ENCODE measurements at places on chromosomes 7 and 10.

GRCh38 chr7:24197852-24198251, 86.1 kb upstream of the NPY start:
- DNase-seq, result no peak

- no peak for DNase-seq
Observed at GRCh38 chr10:131871673-131872005, 29.2 kb upstream of the PPP2R2D start.

DNA sequence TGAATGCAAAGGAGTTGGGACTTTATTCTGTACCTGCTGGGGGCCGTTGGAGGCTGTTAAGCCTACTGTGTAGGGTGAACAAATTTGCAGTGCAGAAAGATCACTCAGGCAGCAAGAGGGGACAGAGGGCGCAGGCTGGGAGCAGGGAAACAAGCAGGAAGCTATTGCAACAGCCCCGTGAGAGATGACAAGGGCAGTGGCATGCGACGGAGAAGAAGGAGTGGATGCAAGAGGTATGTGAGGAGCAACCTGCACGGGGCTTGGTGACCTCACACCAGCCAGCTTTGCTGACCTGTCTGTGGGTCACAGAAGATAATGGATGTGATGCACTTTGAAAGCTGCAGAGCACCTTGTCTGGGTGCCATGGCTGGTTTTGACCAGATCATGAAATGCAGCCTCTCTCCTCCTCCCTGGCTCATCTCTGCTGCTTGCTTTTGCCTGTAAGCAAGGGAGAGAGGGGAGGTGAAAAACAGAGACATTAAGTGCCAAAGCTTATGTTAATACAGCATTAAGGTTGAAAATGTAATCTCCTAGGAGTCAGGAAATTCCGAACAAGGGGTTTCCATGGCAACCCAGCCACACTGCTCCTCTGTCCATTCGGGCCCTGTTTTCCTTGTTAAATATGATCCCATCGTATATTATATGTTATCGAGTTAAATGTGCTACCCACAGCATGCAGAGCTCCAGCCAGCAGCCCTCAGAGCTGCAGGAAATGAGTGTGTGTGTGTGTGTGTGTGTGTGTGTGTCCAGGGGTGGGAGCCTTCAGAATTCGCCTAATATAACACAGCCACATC, 314.3 kb upstream of the ZMIZ1 start:
- DNase-seq, result no peak

DNA sequence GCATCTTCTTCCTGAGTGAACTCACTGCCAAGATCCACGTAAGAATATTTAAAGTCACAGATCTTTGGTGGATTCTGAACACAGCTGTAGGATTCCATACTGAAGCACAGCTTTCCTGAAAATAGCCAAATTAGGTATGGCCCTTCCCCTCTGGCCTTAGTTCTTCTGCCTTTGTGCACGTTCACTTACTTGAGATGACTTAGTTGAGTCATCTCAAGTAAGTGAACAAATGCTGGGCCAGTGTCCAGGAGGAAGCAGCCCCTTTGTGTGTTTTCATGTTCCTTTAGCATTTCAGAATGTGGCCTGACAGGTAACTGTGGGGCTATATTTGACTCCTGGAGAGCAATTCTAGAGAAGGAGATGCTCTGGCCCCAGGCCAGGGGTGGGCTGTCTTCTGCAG, 51.5 kb downstream of the CCNY start:
- DNase-seq, result no peak

GRCh38 chr10:28307267-28307666, 4.4 kb upstream of the MPP7 start:
- DNase-seq, result no peak

- no peak for DNase-seq
Observed at GRCh38 chr7:146208492-146208891, 91.9 kb downstream of the CNTNAP2 start.

DNA sequence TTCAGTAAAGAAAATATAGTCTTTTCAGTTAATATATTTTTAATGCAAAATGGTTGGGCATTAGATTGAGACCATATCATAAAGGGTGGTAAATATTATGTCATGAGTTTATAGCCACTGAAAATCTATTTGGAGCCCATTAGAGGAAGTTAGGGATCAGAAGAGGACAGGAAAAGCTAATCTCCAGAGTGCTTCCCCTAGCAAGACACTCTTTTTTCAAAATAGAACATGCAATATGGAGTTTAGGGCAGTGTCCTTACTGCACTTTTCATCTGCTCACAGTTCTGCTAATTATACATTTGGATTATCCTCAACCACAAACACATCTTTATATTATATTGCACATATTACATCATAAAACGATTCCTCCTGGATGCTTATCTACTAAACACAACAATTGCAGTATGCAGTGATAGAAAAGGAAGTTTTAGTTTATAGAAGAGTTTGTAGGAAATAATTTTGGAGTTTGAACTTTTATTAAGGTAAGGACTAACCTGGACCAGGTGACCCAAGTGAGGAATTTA, 159.8 kb downstream of the PHF14 start:
- DNase-seq, result no peak

DNA sequence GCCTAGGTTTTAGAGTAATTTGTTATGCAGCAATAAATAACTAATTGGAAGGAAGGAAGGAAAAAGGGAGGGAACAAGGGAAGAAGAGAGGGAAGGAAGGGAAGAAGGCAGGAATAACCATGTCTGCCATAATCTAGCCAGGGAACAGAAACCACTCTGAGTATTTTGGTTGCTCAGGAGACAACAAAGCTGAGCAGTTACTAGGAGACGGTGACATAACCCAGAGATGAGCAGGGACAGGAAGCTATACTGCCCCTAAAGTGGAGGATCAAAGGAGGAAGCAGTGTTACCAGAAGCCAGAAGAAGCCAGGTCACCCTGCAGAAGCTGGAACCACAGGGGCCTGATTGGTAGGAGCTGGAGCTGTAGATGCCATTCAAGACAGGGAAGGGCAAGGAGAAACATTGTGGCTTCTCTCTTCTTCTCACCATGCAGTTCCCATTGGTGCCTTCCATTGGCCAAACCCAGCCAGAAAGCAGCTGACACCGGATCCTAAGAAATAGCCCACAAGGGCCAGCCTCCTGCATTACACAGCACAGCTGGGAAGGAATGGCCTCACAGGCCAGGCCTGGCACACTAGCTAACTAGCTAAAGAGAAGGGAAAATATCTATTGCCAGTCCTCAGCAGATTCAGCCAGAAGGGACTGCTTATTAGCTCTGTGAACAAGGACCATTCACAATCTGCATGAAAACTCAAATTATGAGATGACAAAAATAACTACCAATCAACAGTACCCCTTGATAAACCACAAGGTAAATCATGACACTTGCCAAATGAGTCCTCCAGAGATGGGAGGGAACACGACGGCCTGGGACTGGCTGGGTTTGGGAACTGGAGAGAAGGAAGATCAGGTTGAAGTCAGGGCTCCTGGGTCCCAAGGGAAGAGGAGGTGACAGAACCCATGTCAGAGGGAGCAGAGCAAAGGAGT, 184.5 kb upstream of the NFE2L3 start:
- DNase-seq, result no peak

- no peak for DNase-seq
Observed at GRCh38 chr10:27450225-27450624, 53.9 kb upstream of the RAB18 start.

DNA sequence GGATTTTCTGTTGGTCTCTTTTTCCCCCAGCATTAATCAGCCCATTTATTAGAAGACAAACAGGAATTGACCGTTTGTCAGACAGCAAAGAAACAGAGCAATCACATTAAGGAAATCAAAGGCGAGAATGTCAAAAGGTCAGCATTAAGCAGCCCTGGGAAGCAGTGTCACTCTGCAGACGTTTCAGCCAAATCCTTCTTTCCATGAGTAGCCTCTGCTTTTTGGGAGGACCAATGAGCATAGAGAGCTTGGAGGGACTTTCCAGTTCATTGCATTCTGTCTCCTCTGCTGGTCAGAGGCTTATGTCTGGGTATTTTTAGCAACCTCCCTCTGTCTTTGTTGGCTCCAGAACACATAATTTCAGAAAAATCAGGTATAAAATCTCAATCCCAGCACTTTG, 481.4 kb downstream of the GALNT17 start:
- no peak for DNase-seq
